SW 1271 (cell line): ENCODE measurements at places on chromosomes 5 and 9.

GRCh38 chr5:150567031-150567717 is 59.2 kb downstream of the NDST1 start:
- no peak for DNase-seq

- no peak for DNase-seq
Observed at GRCh38 chr5:177373806-177374205, 10.4 kb upstream of the SLC34A1 start.

DNA sequence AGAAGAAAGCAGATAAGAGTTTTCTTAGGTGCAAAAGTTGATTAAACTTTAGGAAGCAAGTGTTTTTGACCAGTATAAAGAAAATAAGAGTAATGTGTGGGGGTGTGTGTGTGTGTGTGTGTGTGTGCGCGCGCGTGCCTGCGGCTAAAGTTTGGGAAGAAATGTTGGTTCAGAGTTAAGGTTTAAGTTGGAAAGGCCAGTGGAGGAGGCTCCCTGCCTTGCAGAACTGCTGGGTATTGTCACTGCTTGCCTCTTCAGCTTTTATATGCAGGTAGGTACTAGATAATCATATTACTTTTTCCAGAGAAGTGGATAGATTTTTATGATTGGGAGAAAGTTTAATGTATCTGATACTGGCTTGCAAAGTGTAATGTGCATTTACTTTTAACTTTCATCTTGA is 2.0 kb downstream of the PIK3R1 start:
- no peak for DNase-seq

GRCh38 chr9:80797831-80798688 is 891.3 kb downstream of the TLE1 start:
- no peak for DNase-seq

GRCh38 chr5:90939211-90939610 is 380.6 kb downstream of the ADGRV1 start:
- DNase-seq: no peak

- peak; percentile 48 for DNase-seq
Observed at GRCh38 chr5:61329550-61330128, 2.4 kb upstream of the ZSWIM6 start.

DNA sequence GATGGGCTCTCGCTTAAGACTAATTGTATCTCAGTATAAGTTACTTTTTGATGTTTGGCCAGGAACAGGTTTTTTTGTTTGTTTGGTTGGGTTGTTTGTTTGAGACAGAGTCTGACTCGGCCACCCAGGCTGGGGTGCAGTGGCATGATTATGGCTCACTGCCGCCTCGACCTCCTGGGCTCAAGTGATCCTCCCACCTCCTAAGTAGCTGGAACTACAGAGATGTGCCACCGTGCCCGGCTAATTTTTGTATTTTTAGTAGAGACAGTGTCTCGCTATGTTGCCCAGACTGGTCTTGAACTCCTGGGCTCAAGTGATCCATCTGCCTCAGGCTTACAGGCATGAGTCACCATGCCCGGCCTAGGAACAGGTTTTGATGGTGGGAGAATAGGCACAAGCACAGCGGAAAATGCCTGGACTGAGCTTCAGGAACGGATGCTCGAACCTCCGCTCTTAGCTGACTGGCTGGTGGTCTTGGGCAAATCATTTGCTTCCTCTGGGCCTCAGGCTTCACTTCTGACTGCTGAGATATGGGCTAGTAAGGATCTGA is 11.4 kb upstream of the SYNPO start:
- no peak for DNase-seq

GRCh38 chr5:77449277-77449676 is 42.8 kb downstream of the WDR41 start:
- no peak for DNase-seq

DNA sequence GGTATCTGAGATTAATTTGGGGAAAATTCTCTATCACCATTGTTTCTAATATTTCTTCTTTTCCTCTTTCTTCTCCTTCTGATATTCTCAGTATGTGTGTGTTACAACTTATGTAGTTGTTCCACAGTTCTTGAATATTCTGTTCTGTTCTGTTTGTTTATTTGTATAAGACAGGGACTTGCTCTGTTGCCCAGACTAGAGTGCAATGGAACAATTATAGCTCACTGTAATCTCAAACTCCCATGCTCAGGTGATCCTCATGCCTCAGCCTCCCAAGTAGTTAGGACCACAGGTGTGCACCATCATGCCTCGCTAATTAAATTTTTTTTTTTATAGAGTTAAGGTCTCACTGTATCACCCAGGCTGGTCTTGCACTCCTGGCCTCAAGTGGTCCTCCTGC is 145.8 kb upstream of the TUT7 start:
- DNase-seq: no peak

DNA sequence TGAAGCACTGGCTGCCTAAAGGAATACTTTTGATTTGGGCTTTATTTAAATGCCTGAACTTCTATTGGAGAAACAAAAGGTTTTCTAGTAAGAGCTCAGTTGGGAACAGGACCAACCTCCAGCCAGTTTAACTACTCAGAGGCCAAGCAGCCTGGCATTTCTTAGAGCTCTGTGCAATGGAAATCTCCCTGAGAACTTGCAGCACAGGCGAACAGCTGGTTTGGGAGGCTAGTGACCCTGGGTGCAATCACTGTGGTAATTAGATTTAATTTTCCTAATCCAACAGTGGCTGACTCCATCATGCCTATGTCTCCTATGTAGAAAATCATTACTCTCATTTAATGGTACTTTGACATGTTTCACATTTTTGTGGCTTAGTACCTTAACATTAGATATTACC is 1.0 kb upstream of the CDH6 start:
- no peak for DNase-seq

GRCh38 chr9:111957856-111958631 is 61.4 kb downstream of the UGCG start:
- peak; percentile 91 for DNase-seq

DNA sequence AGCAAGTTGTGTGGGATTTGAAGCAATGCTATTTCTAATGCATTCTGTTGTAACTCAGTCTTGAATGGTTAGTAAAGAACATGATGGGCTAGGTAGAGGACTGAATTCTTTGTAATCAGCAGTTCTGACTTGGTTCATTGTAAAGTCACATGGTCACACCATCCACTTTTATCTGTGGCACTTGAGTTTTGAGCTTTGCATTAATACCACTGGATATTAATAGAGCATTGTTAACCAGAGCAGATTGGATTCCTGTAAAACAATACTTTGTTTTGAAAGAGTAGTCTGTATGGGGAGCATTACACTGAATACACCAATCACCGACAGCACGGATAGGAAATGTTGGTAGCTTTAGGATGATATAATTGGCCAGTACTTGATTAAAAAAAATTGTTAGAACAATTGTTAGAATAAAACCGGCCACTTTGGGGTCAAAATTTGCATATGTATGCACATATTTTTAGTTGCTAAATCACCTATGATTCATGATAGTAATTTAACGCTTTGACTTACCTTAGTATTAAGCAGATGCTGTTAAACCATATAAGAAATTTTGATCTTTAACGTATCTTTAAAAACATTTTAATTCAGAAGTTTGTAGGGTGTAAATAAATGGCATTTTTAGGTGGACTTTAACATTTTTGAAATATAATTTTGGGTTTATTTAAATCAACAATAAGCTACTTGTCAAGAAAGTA is 17.4 kb downstream of the SLC12A2 start:
- no peak for DNase-seq

DNA sequence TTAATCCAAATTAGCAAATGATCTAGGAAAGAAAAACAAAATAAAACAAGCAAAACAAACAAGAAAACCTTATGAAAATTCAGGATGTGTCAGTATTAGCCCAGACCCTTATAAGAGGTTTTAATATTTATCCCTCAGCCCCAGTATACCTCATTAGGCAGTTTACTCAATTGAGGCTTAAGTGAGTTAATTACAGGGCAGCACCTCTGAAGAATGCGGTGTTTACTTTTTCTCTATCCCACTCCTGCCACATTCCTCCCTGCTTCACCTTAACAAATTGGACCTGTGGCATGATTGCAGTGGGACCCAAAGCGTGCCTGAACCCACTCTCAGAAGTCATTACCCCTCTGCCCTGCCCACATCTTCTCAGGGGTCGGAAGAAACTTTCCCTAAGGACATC is 67.1 kb downstream of the SIL1 start:
- no peak for DNase-seq

GRCh38 chr5:170444181-170444580 is 55.0 kb upstream of the KCNMB1 start:
- no peak for DNase-seq

DNA sequence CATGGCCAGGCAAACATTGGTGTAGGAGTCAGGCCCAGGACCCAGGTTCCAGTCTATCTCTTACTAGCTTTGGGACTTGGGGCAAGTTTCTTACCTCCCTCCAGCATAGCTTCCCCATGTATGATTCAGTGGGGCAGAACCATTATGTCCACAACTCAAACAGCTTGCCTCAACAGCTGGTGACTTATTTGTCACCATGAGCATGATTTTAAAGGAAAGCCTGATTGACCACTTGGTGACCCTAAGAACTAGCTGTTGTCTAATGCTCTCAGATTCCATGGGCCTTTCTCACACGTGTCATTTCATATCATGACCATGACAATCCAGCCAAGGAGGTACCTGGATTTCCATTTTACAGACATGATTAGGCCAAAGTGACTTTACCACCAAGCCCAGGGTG is 126.4 kb downstream of the TTLL11 start:
- DNase-seq: no peak

DNA sequence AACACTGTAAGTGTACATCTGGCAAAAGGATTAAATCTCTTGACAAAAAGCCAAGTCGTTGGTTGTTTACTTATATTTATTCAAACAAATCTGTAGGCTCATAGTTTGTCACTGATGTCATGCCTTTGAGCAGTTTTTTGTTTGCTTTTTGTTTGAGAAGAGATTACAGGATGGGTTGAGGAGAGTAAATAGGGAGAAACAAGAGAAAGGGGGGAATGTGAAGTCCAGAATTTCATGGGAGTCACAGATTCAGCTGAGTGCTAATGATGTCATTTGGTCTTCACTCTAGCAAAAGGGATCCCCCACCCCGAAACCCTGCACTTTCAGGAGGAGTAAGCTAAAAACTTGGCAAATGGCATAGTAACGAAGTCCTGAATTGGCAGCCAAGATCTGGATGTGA is 337.4 kb downstream of the GLIS3 start:
- DNase-seq: no peak

DNA sequence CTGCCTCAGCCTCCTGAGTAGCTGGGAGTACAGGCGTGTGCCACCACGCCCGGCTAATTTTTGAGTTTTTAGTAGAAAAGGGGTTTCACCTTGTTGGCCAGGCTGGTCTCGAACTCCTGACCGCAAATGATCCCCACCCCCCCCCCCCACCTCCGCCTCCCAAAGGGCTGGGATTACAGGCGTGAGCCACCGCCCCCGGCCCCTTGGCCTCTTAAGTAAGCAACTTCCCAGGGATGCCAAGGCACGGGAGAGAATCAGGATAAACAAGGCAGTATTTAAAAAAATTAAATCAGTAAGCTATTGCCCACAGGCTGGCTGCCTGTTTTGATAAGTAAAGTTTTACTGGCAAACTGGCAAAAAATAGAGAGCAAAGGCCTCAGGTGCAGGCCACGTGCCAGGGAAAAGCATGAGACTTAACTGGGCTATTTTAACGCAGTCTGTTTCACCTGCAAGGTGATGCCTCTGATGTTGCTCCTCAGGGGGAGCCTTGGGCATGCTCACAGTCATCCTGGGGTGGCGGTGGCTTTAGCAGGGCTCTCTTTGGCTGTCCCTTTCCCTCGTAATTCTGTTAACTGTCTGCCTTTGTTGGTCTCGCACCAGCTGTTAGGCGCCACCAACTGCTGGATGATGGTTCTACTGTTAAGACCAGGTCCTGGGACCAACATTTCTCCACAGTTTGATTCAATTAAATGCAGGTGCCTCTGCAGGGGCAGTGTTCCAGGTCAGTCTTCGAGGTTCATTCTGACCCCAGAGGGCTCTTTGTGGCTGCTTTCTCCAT is 19.4 kb upstream of the RNF130 start:
- DNase-seq: no peak

- DNase-seq: no peak
Observed at GRCh38 chr9:13432904-13433303, 153.4 kb upstream of the MPDZ start.

DNA sequence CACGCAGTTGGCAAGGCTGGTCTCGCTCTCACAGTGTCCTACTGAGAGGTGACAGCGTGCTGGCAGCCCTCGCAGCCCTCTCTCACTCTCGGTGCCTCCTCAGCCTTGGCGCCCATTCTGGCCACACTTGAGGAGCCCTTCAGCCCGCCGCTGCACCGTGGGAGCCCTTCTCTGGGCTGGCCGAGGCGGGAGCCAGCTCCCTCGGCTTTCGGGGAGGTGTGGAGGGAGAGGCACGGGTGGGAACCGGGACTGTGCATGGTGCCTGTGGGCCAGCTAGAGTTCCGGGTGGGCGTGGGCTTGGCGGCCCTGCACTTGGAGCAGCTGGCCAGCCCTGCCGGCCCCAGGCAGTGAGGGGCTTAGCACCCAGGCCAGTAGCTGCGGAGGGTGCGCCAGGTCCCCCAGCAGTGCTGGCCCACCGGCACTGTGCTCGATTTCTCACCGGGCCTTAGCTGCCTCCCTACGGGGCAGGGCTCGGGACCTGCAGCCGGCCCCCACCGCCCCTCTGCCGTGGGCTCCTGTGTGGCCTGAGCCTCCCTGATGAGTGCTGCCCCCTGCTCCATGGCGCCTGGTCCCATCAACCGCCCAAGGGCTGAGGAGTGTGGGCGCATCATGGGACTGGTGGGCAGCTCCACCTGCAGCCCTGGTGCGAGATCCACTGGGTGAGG is 15.7 kb upstream of the RNF180 start:
- no peak for DNase-seq
